Ammon's horn (tissue), 1 donor: ENCODE measurements at places on chromosomes 3 and 15.
A peak's percentile ranks its signal among the peaks of the same experiment; 100 is the strongest.

DNA sequence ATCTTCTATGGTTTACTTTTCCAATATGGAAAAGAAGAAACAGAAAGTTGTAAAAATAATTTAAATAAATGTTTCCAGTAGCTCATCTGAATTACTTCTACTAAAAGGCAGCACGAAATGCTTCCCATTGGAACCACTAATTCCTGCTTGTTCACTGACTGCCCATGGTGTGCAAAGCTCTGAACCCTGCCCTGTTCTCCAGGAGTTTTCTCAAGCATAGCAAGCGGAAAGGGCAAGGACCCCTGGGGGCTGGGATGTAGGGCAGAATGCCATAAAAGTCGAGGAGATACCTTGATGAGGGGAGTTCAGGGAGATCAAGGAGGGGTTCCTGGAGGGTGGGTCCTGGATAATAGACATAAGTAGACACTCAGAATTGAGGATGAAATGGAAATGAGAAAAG is 35.3 kb upstream of the BNC1 start:
- no peak for DNase-seq

GRCh38 chr3:136862617-136863322 is 762 bp downstream of the NCK1 start:
- DNase-seq = peak; percentile 47

DNA sequence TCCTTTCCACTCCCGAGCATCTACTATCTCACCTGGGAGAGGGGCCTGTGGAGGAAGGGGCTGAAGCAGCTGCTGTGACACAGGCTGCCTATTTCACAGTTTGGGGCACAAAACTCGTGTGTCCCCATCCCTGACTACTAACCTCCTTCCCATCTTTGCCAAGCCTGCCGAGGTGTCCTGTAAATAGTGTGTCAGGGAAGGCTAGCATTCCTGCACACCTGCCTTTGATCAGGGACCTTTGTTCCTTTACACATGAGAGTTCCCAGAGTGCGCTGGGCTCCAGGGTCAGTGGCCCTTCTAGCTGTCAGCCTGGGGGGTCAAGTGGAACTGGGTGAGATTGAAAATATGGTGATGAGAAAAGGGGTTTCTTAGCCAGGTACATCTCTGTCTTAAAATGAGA is 13.0 kb upstream of the TF start:
- no peak for DNase-seq

DNA sequence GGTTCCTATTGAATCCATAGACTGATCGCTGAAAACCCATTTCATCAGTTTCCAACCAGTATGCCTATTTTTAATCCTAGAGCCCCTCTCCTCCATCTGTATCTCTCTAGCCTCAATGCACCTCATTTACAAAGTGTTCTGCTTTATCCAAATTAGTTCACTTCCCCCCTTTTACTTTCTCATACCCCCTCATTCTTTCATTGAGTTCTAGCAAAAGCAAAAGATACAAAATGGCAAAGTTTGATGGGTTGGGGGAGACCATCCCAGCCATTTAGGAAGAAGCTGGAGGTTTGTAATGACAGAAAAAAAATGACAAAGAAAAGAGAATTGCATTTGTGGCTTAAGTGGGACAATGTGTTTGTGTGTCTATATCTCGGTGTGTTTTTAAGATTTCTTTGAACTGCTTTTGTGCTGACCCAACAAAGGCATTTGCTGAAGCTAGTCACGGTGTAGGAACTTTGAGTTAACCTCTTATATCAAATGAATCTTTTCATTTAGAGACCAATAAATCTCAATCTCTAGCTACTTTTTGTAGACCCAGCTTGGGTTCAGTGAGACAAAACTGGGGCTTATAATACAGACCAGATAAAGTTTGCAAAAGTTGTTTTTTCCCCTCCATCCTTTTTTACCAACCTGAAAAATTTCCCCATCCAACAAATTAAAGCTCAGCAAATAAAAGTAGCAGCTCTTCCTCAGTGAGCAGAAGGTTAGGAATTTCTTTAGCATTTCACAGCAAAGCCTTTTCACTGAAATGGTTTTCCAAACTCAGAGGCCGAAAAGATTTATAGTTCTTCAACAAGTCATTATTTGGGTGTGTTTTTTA is 18.7 kb downstream of the NR2F2 start:
- DNase-seq = no peak

DNA sequence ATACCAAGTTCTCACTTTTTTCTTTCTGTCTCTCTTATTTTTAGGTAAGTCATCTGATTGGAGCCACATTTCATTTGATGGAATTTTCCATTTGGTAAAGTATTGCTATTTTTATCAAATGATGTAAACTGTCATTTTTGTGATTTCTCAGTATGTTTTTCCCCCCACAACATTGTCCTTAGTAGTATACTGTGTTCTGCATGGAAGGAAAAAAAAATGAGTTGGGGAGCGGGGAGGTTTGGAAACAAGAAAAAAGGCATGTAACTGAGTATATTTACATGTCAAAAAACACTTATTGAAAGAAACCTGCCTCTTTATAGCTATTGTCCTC is 104.2 kb downstream of the FILIP1L start:
- DNase-seq = no peak

DNA sequence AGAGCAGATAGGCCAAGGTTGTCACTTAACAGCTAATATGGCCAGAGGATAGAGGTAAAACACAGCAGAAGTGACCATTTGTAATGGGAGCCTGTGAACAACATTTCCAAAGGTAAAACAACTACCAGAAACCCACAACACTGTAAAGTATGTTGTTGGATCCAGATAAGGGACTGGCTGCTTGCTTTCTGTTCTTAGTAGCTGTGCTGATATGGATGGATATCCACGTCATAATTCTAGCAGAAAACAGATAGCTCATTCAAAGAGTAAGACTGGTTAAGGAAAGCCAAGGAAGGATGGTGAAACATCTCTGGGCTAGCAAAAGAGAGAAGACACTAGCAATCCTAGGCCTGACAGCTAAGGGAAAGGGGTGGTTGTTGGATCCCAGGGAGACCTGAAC is 36.9 kb upstream of the SPRED1 start:
- DNase-seq = no peak

GRCh38 chr3:16998236-16998923 is 113.6 kb downstream of the PLCL2 start:
- no peak for DNase-seq

DNA sequence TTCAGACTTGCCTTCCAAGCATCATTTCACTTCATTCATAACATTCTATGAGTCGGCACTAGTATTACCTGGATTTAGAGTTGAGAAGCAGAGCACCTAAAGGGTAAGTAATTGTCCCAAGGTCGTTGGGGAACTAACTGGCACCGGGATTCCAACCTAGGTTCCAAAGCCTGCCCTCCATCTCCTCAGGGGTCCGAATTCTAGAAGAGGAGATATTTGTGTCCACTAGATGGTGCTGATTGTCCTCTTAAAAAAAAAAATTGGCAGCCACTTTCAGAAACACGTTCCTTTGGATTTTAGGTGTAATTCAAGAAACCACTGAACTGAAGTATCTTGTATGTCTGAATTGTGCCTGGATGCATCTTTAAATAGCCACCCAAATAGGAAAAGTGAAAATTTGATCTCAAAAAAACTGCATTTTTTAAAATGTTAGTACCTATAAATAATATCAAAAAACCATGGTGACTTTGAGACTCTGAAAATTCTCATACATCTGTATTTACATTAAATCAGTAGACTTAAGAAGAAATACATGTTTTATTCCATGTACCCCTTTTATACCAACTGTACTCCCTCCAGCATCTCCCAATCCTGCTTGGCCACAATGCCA is 3.9 kb upstream of the FSIP1 start:
- DNase-seq = peak; percentile 58

- DNase-seq = no peak
Measured at GRCh38 chr3:186471771-186472170, 72.4 kb downstream of the CRYGS start.

DNA sequence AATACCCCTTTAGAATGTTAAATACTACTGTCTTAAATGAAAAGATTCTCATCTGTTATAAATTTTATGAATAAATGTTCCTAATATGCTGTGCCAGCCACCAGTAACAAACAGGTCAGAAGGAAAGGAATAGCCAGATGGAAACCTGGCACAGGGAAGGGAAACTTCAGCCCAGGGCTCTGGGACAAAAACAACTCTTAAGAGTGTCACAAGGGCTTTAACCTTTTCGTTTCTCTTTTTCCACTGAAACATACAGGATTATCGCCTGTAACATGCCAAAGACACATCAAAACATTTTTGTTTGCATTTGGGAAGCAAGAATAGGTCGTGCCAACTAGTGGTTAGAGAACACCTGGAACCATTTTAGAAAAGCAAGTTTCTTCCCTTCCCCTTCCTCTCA is 109.0 kb upstream of the NEDD4 start:
- no peak for DNase-seq

- no peak for DNase-seq
Measured at GRCh38 chr3:160820022-160820421, 64.0 kb downstream of the PPM1L start.

GRCh38 chr3:100803711-100804110 is 94.4 kb downstream of the TFG start:
- no peak for DNase-seq

DNA sequence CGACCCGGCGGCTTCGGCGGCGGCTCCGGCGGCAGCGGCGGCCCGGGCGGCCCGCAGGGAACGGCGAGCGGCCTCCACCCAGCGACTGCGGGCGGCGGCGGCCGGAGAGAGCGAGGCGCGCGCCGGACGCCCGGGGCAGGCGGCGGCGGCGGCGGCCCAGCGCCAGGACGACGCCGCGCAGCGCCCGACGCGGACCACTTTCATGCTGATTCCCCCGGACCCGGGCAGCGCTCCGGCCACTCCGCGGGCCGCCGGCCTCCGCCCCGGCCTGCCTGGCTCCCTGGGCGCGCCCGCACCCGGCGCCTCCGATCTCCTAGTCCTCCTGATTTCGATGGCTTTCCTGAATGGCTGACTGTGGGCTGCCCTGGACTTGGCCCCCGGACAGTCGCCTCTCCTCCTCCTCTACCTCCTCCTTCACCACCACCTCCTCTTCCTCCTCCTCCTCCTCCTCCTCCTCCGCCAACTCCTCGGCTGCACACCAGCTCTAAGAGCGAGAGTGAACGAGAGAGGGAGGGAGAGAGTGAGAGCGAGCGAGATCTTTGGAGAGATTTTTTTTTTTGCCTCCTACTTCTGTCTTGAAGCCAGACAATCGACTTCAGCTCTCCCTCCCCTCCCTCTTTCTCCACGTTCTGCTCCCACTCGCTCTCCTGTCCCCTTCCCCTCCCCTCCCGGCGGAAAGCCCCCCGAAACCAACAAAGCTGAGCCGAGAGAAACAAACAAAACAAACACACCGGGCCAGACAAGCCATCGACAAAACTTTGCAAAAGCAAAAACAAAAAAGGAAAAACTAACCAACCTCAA is 844 bp downstream of the NR2F2 start:
- no peak for DNase-seq

- no peak for DNase-seq
Measured at GRCh38 chr3:187491371-187491770, 123.2 kb downstream of the RTP4 start.

DNA sequence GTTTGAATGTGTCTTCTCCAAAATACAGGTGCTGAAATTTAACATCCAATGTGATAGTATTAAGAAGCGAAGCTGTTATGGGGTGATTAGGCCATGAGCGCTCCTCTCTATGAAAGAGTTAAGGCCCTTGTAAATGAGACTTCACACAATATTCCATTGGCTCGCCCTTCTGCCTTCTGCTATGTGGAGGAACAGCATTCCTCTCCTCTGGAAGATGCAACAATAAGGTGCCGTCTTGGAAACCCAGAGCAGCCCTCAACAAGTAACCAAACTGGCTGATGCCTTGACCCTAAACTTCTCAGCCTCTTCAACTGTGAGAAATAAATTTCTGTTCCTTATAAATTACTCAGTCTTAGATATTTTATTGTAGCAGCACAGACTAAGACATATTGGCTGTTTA is 874.6 kb downstream of the ROBO1 start:
- DNase-seq = no peak

GRCh38 chr3:59879031-59879581 is 829.3 kb upstream of the CFAP20DC start:
- DNase-seq = no peak

DNA sequence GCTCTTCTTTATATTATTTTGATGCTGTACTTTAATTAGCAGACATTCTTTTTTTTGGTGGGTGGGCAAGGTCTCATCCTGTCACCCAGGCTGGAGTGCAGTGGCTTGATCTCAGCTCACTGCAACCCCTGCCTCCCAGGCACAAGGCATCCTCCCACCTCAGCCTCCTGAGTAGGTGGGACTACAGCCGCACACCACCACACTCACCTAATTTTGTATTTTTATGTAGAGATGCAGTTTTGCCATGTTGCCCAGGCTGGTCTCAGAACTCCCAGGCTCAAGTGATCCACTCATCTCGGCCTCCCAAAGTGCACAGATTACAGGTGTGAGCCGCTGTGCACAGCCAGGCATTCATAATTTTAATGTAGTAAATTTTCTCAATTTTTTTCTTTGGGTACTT is 608.1 kb downstream of the ZNF385D start:
- DNase-seq = no peak

DNA sequence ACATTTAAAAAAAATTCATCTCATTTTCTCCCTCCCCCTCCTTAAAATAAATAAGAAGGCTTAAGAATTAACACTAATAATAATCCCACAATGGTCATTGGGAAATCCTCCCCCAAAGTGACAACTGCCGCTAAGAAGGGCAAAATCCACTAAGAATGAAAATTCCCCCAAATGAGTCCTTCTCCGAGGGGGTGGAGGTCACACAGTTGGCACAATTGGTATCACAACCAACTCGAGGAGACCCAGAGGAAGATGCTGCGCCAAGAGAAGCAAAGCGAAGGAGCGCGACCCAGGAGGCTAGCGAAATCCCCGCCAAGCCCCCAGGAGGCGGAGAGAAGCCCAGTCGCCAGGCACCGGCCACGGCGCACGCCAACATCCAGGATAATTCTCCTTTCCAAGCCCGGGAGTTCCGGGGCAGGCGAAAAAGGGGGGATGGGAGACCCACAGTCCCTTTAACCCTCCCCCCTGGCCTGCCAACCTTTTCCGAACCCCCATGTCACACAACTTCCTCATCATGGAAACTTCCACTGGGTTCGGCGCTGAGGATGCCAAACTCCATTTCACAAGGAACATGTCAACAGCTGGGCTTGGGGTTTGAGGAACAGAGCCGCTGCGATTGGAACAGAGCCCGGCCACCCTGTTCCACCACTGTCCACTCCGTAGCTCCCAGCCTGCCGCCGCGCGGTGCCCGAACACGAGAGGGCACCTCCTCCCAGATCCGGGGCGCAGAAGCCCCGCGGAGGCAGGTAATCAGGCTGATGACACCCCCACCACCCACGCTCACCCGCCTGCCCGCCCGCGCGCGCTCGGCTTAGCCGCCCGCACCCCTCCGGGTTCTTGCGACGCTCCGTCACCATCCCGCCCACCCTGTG is 668 bp downstream of the THRB start:
- peak; percentile 76 for DNase-seq

GRCh38 chr3:105480768-105481167 is 114.1 kb downstream of the ALCAM start:
- no peak for DNase-seq

DNA sequence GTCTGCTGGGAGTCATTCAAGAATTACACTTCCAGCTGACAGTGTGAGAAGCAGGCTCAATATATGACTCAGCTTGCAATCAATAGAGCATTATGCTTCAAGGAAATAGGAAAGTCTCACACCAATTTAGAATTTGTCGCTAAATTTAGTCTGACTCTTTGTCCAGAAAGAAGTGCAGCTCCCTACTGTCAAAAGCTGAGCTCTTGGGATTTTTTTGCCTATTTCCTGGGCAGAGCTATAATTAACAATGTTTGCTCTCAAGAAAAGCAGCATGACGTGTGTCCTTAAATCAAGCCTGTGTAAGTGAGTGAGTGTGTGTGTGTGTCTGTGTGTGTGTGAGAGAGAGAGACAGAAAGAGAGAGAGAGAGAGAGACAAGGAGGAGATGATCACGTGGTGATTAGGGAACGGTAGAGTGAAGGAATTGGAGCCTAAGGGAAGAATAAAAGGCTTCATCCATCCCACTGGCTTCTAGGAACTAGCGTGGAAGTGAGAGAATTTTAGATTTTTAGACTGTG is 16.4 kb upstream of the SLC35G2 start:
- DNase-seq = peak; percentile 31
